ENCODE measurements at places on chromosomes 7 and 10.

DNA sequence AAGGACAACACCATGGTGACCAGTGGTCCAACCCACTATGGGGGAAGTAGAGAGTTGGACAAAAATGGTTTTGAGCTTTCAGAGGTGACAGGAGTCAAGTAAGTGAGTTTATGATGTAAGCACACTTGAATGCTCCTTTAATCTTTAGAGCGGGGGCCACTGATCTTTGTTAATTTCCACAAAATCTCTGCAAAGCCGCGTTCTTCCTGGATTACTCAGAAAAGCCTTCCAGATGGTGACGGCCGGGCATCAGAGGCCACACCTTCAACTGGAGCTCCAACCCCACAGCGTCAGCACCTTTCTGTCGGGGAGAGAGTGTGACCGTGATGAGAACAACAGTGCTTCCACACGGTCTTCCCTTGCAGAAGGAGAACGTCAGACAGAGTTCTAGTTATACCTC lies 35.2 kb upstream of the KLF6 start:
- no peak for DNase-seq

DNA sequence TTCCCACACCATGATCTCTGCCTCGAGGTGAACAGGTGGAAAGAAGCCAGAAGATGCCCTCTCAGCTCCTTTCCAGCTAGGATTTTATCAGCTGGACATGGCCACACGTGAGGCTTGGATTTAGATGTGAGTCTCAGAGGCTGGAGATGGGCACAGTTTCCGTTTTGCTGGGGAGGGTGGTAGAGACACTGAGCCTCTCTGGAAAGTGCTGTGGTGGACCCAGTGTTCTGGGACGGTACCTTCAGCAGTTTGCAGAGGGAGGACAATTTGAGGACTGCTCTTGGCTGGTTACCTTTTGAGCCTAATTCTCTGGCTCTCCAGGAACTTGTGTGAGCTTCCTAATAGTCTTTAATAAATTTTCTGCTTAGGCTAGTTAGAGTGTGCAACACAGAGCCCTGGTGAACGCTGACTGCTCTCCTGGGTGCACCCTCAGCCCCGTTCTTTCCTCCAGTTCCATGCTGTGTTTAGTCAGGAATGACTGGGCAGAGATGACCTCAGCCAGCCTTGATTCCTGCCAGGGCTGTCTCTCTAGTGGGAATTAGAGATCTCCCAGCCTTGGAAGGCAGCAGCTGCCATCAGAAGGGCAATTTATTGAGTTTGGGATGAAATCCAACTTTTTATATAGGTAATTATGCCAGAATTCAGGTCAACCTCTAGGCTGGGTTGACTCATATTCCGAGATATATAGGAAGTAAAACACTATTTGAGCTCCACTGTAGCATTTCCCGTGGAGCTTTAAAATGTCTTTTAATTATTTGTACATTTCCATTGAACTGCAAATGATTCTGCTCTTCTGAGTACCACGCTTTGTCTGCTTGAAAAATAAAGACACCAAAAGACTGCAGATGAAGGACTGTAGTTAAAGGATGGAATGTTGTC lies 103.9 kb downstream of the GATA3 start:
- DNase-seq, result no peak

DNA sequence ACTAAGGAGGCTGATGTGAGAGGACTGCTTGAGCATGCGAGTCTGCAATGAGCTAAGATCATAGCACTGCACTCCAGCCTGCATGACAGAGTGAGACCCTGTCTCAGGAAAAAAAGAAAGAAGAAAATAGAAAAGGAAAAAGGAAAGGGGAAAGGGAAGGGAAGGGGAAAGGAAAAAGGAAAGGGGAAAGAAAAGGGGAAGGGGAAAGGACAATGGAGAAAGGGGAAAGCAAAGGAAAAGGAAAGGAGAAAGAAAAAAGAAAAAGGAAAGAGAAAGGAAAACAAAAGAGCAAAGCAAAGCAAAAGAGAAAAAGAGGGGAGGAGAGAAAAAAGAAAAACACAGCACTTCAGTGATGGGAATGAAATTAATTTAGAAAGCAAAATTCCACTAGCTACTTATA lies 179.3 kb downstream of the SRPK2 start:
- DNase-seq, result no peak

DNA sequence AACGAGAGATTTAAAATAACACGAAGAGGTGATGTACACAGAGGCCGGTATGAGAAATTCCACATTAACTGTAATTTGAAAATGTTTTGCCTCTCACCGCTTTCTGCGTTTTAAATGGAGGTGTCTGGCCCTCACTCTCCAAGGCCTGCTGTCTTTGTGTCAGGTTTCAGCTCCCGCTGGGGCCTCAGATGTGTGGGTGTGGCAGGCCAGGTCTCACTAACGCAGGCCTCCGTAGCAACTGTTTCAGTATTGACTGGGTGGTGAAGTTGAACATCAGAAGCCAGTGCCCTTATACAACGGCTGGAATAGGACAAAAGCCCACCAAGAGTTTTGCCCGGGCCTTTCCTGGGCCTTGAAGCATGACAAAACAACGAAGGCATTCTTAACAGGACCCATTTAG lies 303.1 kb downstream of the ADARB2 start:
- DNase-seq, result no peak

DNA sequence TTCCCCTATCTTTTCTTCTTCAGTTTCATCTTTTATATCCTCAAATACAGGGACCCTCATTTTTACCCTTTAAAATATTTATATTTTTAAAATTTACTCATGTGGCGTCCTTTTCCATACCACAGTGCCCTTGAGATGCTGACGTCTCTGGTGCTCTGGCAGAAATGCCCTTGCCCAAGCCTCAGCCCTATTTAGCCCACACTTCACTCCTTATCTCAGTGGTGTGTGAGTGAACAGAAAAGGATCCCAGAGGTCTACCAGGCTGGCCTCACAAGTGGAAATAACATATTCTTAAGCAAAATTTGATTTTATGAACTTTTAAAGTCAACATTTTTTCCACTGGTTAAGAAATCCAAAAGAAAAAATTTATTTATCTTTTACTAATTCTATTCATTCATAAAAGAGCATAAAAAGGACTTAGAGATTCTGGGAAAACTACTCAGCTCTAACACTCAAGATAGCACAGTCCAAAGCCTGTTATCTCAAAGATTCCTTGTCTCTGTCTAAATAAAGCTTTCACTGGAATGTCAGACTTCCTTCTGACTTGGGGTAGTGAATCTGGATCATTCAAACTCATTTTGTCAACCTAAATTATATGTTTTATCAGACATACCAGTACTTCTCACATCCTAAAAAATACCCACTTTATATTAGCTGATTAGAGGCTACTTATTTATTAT lies at the start of gene NEBL:
Gene NEBL, minus strand, starts transcription at position 166 of the 680 bp plus-strand sequence. Its CDS starts 106 bp downstream, at position 60.
- no peak for DNase-seq

DNA sequence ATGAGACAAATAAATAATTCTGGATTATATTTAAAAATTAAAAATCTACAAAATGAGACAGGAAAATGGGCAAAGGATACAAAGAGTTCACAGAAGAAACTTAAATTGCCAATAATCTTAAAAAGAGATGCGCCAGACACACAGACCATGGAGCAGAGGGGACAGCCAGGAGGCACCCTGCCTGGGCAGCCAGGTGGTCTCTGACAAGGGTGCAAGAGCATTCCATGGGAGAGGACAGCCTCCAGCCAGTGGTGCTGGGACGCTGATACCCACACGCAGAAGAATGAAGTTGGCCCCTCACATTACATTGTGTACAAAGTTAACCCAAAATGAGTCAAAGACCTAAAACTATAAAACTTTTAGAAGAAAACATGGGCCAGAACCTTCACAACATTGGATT lies 106.3 kb downstream of the NKX6-2 start:
- no peak for DNase-seq

- no peak for DNase-seq
These were observed 619.0 kb upstream of the DPP6 start for GRCh38 chr7:153433223-153433622.

DNA sequence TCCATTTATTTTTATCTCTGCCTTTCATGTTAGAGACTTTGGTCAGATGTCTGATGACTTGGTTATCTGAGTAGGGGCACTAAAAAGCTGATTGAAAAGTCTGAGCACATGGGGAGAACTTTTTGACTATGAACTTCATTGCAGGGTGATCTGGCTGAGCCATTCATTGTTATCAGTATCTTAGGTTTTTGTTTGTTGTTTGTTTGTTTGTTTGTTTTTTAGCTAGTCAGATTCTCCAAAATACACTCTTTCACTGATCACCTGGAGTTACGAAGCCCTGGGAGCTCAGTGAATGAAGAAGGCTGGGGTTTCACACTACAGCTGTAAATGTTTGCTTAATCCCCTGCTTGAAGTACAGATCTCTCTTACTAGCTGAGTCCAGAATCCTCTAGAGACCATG lies 28.6 kb upstream of the DLG5 start:
- no peak for DNase-seq

DNA sequence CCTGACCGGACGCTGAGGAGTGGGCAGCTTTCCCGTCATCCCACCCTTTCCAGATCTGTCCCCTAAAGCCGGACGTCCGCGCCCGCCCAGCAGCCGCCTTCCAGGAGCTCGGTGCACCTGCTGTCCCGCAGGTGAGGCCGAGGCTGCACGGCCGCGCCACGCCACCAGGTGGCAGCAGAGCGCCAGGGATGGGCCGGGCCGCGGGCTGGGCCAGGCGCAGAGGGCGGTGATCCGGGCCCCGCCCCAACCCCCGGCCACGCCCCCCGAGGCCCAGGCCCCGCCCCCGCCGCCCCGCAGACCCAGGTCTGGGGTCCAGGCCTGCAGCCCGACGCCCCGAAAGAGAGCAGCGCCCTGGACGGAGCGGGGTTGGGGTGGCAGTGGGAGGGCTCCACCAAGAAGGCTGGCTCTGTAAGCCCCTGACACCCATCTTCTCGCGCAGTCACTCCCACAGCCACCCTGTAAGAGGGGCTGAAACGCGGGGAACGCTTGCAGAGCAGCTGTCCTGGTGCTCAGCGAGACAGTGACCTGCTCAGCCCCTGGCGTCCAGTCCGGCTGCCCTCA lies 32.2 kb downstream of the FOXL3 start:
- peak; percentile 65 for DNase-seq

- DNase-seq, result no peak
These were observed 5.8 kb downstream of the USP54 start for GRCh38 chr10:73585327-73585726.

DNA sequence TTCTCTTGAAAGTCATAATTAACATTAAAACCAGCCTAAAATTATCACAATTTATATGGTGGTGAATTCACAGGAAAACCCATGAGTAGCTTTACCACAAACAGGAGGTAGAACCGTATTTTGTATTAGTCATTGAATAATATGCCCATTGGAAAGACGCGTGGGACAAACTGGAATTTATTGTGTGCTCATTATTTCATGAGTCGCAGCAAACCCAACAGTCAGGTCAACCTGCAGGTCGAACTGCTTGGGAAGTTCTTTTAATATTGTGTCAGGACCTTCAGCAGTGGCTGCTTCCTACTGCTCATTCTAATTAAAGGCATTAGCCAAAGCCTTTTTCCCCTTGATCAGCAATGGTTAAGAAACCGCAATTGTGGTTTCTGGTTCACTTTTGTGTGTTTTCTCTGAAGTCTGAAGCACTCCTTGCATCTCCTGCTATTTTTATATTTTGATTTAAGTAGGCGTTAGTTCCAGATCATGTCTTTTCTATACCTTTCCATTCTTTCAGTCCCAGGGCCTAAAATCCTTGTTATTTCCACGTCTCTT lies 100.1 kb downstream of the RAB11FIP2 start:
- DNase-seq, result no peak

DNA sequence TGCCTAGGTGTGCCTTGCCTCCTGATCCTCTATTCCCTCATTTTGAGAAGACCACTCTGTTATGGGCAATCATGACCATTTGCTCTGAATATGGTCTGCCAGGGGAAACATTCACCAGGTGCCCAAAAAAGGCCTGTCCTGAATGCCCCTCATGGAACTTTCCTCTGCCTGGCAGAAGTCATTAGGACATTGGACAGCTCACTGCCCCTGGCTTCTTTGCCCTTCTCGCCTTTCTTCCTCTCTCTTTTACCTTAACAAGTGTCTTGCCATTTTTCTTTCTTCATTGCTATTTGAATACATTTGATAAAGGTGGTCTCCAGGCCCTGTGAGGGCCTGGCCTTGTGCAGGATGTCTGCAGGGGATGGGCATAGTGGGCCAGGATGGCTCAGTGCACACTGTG lies 20.3 kb downstream of the MBL2 start:
- DNase-seq, result no peak

GRCh38 chr7:31027161-31027965 lies 24.7 kb upstream of the ADCYAP1R1 start:
- DNase-seq, result no peak

DNA sequence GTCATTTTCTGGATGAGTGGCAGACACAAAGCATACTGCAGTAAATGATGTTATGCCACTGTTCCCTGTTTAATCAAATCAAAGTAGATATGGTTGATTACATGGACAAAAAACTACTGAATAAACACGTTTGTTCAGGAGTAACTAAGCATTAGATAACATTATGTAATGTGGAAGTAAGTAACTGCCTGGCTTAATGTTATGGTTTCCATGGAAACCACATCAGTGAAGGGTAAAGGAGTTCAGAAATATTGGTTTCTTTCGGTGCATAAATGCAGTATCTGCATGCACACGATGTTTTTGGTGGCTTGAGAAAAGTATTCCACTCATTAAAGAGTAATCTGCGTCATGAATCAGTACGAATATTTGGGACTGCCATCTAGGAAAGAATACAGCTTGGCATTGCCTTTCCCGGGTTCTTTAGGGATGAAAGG lies 131.3 kb upstream of the PRKCQ start:
- DNase-seq, result no peak

Measured in stimulated activated CD8-positive, alpha-beta memory T cell treated with anti-CD3 and anti-CD28 coated beads, Interleukin-4, amount 100 ng/mL, for 1 hour (primary cell).